H7 (cell line): ENCODE measurements at places on chromosomes 12 and 14. TPM values are rescaled to one million over a fixed set of nuclear protein-coding genes. Genes with fewer than 3 reads are reported as not detected.

DNA sequence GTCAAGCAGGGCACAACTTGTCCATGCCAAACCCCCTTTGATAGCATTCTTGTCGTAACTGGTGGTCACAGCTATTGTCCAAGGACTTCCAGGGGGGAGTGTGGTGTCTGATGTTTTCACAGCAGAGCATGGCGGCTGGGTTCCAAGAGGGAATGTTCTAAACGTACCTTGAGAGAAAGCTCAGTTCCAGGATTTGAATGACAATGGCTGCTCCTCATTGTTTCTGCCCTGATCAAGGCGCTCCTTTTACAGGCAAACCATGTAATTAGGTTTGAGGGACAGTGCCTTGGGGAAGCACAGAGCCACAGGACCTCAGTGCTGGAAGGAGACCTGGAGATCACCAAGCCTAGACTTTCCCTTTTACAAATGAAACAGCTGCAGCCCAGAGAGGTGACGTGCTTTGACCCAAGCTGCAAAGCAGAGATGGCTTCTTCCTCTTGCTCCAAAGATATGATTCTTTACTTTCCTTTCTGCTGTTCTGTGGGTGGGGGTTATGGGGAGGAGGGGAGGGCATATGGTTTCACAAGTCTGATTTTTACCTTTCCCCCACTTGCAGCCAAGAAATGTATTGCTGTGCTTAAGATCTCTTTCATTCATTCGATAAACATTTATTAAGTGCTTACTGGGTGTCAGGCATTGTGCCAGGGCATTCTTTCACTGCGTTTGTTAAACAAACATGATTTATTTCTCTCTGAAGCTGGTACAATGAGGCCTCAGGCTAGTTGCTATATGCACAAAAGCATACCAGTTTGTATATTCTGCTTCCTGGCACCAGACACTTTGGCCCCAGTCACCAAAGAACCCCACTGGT lies 172.8 kb downstream of the KTN1 start:
- DNase-seq = peak; percentile 47

DNA sequence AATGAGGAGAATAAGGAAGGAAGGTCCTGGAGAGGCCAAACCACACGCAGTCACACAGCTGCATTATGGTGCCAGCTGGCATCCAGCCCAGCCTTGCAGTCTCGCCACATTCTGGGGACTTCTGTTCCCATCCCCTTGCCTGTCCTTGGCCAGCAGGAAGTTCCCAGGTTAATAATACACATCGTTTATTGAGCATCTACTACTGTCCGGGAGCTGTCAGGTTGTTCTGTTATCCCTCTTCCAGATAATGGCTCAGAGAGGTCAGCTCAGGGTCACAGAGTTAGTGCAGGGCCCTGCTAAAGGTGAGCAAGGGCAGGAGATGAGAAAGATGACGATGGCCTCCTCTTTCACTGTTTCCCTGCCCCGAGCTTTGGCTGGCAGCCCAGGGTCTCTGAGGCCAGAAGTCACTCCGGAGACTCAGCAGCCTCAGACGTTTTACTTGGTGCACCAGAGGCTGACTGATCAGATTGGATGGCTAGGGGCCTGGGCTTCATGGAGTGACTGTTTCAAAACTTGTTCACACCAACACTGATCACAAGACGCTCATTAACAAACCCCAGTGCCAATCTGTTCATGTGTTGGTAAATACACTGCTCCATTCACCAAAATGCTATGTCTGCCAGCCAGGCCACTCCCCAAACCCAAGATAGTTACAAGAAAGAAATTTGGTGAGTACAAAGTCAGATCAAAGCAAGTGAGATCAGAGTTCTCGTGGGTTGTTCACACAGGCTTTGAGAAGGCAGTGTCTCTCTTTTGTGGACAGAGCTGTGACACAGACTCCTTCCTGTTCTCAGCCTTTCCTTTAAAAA lies 79.2 kb downstream of the B4GALNT3 start:
- DNase-seq = no peak

GRCh38 chr14:54686219-54686870 lies 119.4 kb downstream of the SAMD4A start:
- no peak for DNase-seq

- DNase-seq = no peak
Measured at GRCh38 chr14:20278414-20278813, 27.3 kb downstream of the TTC5 start.

- DNase-seq = no peak
Measured at GRCh38 chr12:24888813-24889212, 60.1 kb downstream of the BCAT1 start.

DNA sequence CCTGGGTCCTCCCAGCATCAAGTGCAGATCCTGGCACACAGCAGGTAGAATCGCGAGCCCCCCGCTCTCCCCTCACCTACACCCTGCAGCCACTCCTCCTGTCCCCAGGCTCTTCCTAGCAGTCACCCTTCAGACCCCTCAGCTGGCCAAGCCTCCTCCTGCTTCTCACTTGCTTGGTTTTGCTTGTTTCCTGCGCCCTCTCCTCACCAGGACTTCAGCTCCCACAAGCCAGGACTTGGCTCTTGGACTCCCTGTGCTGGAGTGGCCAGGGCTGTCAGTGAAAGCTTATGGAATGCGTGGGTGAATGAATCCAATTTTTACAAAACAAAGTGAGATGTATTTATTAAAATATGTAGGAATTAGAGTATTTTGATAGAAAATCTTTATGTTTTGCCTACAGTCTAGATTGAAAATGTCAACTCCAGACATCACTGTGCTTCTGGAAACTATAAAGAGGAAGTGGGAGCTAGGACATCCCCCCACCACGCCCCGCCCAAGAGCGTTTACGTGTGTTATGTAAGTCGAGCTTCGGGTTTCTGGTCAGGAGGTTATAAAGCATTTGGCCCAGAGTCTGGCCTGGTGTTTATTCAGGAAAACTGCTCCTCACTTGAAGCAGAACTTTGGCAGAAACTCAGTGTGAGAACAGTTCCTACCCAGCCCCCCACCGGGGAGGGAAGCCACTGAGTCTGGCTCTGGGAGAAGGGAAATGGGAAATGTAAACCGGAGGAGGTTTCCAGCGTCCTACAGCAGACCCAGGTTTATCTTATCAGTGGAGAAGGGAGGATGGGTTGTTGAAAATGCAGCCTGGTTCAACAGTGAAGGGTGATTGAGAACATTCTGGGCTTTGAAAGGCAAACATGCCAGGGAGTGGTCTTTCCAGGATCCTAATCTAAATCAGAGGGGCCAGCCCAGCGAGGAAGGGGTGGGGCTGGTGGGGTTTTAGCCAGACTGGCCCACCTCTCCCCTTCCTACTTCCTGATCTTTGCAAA lies 8.8 kb downstream of the ALDH2 start:
- no peak for DNase-seq

GRCh38 chr12:61667676-61668075 lies 592.5 kb upstream of the USP15 start:
- DNase-seq = no peak

GRCh38 chr12:60144395-60144794 lies 548.6 kb downstream of the SLC16A7 start:
- no peak for DNase-seq

DNA sequence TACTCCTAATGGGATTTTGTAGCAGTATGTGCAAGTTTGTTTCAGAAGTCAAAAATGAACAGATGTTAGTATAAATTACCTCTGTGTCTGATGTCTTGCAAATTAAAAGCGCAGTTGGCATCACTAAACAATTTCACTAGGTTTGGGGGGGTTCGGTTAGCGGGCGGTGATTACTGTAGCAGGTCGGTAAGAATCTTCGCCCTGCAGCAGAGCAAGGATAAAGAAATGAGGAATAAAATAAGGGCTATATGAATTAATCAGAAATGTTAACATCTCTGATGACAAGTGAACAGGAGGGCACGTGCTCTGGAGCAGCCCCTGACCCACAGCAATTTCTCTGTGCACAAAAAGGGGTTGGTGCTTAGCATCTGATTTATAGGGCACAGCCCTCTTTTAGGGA lies 43.6 kb upstream of the VSX2 start:
- DNase-seq = no peak

Gene ENDOU
- total RNA-seq = not detected in 2 replicates

Gene COCH
- 9.4 and 11.4 TPM in 2 replicates for total RNA-seq

Gene GYS2
- not detected in 2 replicates for total RNA-seq

Gene CHPT1
- 27.8 and 31.2 TPM in 2 replicates for total RNA-seq
